NCI-H446 treated with DMSO at 0.1 percent for 48 hours (cell line): ENCODE measurements at places on chromosomes 7 and 10.

DNA sequence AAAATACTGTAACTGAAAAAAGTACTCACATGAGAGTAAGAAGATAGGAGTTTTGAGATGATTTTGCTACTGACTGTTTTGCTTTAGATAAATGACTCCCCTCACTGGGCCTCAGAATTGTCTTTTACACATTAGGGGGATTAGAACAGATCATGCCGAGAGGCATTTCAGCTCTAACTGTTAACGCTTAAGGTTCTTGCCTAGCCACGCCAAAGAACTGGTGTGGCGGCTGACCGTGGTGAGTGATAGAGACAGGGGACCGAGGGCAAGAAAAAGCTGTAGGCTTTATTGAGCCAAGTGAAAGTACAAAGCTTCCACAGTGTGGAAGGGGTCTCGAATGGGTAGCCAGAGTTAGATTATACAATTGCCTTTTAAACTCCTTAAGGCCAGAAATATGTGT, 368.5 kb upstream of the MYO3A start:
- DNase-seq = no peak

GRCh38 chr10:14740684-14741247, 33.9 kb downstream of the FAM107B start:
- DNase-seq = no peak

DNA sequence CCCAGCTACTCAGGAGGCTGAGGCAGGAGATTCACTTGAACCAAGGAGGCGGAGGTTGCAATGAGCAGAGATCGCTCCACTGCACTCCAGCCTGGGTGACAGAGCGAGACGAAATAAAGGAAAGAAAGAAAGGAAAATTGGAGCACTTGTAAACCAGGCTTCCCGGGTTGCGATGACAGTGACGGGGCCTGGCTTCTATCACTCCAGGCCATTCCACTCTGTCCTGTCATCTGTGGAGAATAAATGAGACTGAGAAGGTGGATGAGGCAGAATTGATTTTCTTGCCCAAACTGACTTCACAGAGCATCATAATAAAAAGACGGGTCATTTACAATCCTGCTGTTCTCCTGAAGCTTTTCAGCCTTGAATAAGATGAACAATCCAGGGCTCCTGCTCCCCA, 12.1 kb upstream of the KPNA7 start:
- DNase-seq = no peak

GRCh38 chr7:143279186-143280098, 5.3 kb upstream of the TMEM139 start:
- DNase-seq = no peak
